ENCODE measurements at places on chromosomes 6 and 20.

GRCh38 chr20:3876676-3877075, 12.5 kb upstream of the PANK2 start:
- DNase-seq: no peak

GRCh38 chr6:146161664-146162063, 132.8 kb downstream of the GRM1 start:
- no peak for DNase-seq

DNA sequence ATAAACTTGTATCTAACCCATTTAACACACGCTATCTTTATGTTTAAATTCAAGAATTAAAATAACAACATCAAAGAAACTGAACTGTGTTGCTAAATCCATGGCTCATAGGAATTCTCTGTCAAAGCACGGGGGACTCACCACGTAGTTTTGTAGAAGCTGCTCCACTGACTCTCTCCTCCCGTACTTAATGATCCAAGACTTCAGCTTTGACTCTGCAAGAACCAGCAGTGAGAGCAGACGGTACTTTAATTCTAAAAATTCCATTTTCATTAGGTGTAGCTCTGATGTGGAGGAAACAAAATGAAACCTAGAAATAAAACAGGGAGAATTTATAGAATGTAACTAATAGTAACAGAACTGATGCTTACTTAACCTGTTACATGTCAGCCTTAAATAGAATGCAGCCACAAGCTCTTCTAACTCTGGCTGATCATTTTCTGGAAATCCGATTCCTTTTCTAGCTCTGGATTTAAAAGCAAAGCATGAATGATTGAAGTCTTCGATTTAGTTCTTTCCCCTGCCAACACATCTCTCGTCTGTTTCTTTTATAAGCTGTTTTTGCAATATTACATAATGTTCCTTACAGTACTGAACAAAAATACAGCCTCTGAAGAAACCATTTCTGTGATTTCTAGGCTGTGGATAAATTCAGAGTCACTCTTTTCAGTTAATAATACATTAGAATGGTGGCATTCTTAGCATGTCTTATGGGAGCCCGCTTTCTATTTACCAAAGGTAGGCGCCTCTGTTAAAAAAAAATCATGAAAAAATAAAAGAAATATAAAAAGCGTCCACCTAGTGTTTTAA, 165.5 kb downstream of the SYNE1 start:
- DNase-seq: no peak

DNA sequence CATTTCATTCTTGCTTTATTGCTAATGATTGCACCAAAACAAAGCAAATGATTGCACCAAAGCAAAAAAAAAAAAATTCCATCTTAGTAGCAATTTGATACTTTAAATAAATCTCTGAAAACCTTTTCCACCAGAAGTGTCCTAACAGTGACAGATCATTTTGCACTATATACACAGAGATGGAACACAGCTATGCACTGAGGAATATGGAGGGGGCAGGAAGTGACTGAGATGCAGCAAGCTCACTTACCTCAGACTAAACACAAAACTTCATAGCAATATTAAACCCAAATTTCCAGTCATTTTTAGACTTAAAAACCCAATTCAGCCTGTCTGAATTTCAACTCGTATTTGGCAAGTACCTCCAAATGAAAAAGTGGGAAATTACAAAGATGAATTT, 41.2 kb downstream of the HIVEP2 start:
- DNase-seq: no peak

GRCh38 chr6:165872811-165873210, 209.8 kb upstream of the PDE10A start:
- no peak for DNase-seq

DNA sequence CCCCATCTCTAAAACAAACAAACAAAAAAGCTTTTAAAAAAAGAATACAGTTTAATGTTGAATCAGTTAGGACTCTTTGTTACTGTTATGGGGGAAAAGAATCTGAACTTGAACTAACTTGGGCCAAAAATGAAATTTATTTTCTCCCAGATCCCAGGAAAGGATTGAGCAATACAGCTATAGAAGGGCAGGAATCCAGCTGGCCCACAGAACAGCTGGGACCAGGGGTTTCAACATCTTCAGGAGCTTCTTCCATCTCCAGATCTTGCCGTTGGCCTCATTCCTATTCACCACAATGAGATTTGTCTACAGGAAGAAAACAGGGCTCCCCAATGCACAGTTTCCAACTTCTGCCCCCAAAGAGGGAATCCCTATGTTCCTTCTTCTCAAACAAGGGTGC, 43.2 kb upstream of the AKAP12 start:
- DNase-seq: no peak

- no peak for DNase-seq
These were observed 762.4 kb upstream of the SLC35B3 start for GRCh38 chr6:9197726-9198125.

- DNase-seq: no peak
These were observed 107.6 kb upstream of the KHDRBS2 start for GRCh38 chr6:62393608-62394007.

DNA sequence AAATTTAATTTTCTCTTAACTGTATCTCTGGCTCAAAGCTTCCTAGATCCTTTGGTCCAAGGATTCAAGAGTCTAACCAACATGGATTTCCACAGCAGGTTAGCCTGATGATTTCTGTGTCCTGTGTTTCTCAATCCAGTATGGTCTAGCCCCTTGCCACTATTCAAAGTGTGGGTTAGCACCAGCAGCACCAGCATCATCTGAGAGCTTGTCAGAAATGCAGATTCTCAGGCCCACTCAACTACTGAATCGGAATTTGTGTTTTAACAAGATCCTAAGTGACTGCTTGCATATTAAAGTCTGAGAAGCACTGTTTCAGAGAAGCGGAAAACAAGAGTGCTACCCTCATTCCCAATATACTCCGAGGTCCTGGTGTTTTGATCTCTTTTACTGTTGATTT, 133.8 kb upstream of the PRDM1 start:
- no peak for DNase-seq

DNA sequence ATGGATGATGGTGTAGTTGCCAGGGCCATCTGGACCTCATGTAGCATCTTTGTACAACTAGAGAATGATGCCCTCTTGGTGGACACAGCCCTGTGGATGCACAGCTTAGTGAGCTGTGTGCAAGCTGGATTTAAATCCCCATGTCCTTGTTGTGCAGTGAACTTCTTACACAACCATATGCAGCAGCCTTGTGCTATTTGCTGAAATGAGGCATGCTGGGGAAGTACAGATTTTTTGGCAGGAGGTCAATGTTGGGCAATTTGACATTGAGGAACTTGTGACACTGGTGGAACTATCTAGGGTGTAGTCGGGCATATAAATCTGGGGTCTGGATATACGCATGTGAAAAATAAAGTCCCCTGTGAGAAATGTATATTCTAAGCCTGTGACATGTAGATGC, 5.8 kb upstream of the CDC5L start:
- no peak for DNase-seq

GRCh38 chr6:42190554-42191183, 4.1 kb downstream of the GUCA1B start:
- DNase-seq: no peak

GRCh38 chr6:28001751-28002150, 44.7 kb downstream of the OR2B6 start:
- DNase-seq: no peak

DNA sequence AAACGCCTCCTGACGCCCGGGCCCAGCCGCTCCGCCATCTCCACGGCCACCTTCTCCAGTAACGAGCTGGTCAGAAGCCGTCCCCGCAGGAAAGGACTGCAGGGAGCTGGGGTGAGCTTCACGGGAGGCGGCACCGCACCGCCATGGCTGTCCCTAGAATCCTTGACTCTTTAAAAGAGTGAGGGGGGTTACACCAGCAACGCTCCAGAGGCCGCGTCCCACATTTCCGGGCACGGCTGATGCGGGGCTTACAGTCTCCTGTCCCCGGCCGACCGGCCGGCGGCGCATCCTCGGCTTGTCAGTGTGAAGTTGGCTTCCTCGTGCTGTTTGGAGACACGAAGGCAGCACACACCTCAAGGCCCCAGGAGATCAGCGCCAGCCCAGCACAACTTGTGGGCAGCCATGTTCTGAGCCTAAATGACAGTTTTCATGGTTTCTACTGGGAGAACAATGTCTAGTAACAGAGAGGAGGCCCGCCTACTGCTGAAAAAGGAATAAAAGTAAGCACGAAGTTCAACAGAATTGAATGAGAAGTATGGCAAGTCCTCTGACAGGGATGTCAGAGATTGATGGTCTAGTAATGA, 30.4 kb downstream of the SLC2A4RG start:
- DNase-seq: no peak

DNA sequence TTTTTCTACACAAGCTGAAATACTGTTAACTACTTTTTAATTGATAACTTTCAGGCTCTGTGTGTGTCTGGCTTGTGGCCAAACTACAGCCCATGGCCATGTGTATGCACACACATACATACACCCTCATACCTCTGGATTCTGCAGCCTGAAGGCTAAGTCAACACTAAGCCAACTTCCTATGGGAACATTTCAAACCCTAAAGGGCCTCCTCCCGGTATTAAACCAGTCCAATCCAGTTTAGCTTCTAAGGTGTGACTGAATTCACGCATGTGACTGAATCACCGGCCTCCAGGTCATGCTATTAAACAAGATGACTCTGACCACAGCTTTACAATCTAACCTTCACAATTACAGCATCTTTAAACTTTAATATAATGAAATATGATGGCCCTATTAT, 20.7 kb upstream of the DST start:
- DNase-seq: no peak

- DNase-seq: no peak
These were observed 81.9 kb upstream of the TULP1 start for GRCh38 chr6:35594503-35595186.

DNA sequence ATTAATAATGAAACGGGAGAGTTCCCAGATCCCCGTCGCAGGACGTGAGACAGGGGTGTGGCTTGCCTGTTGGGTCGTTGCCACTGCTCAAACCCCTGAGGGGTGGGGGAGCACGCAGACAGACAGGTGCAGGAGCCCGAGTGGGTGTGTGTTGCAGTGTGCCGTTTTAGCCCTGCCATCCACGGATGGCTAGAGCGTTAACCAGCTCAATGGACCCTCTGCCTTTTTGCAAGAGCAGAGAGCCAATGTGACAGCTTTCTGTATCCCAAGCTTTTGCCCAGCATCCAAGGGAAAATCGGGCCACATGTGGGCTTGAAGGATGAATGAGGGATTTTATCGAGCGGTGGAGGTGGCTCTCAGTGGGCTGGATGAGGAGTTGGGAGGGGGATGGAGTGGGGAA, 237.9 kb downstream of the TSHZ2 start:
- DNase-seq: no peak

DNA sequence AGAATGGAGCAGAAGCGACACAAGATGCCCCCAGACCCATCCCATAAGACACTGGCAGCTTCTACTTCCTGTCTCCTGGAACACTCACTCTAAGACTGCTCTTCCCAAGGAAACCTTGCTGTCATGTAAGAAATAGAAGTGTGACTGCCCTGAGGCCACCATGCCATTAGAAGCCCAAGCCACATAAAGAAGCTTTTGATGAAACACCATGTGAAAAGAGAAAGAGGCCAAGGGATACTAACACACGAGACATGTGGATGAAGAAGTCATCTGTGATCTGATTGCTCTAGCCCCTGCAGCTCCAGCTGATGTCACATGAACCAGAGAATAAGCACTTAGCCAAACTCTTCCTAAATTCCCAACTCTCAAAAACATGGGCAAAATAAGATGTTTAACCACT, 117.9 kb upstream of the PCSK2 start:
- no peak for DNase-seq

DNA sequence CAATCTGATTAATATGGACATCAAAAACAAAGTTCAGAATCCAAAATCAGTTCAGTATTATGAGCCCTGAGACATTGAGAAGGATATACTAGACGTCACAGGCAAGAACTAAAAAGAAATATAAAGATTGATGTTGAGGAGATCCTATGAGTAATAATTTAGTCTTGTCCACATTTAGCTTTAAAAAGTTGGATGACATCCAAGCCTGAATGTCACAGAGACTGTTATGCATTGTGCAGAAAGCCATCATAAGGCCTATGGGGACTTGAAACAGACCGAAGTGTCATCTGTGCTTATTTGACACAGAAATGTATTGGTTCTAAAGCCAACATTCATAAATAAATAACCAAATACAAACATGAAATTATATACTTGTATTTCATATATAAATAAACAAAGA, 581.8 kb upstream of the MMS22L start:
- no peak for DNase-seq

GRCh38 chr6:22471132-22471690, 98.2 kb upstream of the HDGFL1 start:
- peak; percentile 55 for DNase-seq

- DNase-seq: no peak
These were observed 30.1 kb downstream of the PIM1 start for GRCh38 chr6:37200085-37200484.

DNA sequence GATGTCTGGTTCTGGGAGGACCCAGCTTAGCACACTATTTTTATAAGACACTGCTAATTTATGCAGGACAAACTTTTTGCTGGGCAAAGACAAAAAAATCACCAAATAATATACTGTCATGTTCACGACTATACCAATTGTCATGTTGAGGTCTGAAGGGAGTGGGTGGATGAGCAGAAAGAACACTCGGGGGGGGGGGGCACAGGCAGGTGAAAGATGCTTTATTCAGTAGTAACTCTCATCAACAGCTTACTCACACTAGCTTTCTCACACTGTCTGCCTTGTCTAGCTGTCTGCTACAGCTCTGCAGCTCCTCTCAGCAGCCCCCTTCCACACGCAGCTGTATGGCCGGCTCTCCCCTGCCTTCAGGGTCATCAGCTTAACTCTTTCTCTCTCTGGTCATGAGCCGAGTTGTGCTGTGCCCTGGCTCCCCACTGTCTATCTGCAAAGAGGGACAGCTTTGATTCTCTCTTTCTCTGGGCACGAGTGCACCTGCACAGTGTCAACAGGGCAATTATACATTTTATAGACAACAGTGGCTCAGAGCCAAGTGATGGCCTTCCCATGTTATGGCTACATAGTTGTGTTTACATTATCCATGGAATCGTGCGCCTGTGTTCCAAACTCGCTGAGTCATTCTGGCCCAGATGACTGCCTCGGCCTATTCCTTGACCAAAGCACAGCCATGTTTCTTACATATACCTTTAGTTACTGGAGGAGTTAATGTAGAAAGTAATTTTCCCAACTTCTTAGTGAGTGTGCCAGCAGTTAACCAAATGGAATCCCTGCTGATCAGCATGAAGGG, 187.7 kb upstream of the PRSS16 start:
- peak; percentile 32 for DNase-seq

DNA sequence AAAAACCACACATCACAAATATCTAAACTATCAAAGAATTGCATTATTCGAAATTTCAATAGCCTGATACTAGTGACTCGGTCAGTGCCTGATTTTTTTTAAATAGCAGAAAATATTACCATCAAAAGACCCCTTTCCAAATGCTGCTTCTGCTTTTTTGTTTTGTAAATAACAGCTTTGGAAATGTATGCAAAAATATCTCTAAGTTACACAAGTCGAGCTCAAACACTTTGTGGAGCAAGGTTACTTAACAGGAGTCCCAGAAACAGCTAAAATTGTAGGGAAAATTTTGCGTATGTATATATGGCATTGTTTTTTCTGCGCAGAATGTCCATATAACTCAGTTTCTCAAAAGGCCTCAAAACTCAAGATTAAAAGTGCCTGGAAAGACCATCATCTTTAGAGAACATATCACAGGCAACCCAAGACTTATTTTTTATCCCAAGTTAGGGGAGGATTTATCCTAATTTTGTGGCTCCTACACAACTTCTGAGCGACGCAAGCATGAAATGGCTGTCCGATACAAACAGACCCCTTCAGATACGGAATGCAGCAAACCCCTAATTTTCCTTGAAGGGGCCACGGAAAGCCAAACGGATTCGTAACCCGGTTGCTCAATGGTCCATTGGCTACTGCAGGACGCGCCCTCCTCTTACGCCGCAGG, 1.3 kb downstream of the CEP85L start:
- no peak for DNase-seq

- DNase-seq: no peak
These were observed 17.4 kb upstream of the AKAP7 start for GRCh38 chr6:131117878-131118277.

Measured in SK-N-SH (cell line).